ENCODE measurements at places on chromosomes 1 and 21.

DNA sequence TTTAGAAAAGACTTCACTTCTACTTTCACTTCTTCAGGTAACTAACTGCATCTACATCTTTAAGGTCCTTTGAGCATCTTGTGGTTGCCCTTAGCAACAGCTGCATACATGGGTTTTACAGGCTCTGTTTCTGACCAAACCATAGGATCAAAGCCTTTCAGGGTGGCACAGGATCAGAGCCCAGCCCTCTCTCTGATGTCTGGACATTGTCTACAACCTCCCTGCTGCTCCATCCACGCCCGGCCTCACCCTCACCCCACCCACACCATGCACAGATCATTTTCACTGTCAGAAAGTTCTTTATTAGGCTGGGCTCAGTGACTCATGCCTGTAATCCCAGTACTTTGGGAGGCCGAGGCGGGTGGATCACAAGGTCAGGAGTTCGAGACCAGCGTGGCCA, 5.2 kb downstream of the NCF2 start:
- DNase-seq: peak; percentile 42

GRCh38 chr1:214363386-214363785, 82.4 kb downstream of the SMYD2 start:
- no peak for DNase-seq

- DNase-seq: peak; percentile 42
Observed at GRCh38 chr1:154608397-154609270, 648 bp upstream of the ADAR start.

DNA sequence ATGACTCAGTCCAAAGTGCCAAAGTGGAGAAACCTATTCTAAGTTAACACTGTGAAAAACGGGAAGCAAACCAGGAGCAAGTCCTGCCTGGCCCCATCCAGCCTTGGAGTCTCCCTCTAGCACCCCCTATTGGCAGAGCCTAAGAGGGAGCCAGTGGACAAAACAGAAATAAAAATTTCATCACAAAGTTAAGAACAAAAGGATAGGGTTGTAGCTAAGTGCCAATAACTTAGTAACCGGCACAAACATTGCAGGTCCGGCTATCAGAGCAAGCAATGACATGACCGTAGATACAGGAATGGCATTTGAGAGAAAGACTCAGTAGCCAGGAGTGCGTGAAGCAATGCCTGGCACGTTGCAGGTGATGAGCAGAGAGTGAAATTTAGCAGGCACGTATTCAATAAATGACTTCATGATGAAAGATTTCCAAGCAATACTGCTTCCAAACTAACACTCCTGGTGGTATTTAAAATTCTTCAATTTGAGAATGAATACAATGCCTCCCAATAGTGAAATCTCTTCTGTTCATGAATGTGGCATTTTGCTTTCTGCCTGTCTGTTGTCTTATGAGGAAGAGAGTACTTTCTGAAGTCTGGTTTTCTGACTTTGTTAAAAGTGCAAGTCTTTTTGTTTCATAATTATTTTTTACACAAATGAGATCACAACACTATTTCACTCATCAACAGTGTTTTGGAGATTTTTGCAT, 391.0 kb downstream of the OMA1 start:
- DNase-seq: peak; percentile 40

DNA sequence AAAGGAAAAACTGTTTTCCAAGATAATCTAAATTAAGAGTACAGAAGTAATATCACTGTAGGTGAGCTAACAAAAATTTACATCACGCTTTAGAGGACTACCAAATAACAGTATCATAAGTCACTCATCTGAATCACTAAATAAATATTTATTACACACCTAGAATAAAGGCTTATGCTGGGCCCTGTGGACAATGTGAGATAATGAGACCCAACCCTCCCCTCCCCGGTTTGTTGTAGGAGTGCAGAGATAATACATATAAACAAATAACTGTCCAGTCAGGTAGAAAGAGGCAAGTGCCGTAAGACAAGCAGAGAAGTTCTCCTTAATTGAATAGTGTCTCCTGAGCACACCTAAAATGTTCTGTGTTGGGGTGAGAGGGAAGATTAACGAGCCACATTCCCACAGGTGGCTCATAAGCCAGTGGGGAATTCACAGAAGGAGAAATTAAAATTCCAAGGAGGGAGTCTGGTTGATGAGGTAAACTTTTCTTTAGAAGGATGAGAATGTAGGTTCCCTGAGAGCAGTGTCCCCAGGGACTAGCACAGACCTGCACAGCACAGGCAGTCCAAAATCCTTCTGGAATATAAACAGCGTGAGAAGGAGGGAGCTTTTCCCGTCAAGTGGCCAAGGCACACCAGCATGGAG, 241.4 kb downstream of the NFIA start:
- DNase-seq: peak; percentile 68

DNA sequence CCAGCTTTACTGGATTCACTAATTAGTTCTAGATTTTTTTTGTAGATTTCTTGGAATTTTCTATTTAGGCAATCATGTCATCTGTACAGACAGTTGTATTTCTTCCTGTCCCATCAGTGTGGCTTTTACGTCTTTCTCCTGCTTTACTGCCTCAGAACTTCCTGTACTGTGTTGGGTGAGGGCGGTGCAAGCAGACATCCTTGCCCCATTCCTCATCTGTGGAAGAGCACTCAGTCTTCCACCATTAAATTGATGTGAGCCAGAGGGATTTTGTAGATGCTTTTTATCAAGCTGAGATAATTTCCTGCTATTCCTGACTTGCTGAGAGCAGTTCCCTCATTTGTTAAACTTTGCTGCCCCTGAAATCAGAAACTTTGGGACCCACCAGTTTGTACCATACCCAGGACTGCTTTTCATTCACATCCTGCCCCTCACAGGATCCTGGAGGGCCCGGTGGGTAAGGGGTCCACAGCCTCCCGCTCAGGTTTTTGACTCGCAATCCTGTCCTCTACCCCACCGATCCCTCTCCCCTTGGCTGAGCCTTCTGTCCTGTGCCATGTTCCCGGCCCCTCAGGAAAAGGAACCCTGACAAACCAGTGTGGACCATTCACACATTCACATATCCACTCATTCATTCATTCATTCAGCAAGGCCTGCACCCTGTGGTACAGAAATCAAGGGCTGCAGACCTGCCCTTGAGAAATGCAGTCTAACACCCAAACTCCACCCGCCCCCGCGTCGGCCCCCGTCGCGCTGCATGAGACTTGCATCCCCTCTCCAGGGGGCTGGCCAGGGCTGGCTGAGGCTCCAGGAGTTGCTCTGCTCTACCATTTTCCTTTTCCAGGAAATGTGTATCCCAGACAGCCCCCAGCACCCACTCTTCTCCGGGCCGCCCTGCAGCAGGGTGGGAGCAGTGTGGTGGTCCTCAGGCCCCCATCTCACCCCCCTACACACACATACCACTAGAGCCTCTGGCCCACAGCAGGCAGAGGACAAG, 246.5 kb upstream of the VAMP3 start:
- no peak for DNase-seq

DNA sequence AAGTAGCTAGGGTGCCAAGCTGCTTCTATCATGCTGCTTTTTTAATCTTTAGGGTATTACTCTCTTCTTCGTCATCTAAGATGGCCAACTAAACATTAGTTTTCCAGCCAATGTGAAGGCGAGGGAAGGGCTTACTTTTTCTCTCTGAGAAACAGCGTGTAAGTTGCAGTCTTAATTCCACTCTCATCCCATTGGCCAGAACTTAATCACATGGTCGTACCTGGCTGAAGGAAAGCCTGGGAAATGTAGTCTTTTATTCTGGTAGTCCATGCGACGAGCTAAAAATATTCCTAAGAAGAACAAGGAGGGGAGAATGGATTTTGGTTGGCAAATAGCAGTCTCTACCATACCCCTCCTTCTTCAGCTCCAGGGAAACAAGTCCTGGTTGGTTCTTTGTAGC, 21.5 kb downstream of the DNAJC6 start:
- DNase-seq: no peak

DNA sequence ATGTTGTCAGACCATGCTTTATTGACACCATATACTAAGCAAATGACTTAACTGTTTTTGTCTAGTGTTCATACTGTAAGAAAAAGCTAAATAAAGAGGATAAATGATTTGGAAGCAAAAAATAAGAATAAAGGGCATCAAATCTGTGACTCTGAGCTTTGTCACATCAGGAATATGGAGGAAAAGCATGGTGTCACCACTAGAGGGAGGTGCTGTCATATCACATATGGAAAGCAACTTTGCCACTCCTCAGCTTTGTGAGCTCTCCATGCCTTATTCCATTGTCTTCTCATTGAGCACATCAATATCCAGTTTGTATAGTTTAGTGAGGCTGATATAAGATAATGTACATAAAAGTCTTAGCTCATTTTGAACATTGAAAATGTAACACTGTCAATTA, 20.8 kb upstream of the GBP1 start:
- DNase-seq: peak; percentile 27

GRCh38 chr1:229554886-229555621, 3.5 kb downstream of the ABCB10 start:
- no peak for DNase-seq
